ENCODE measurements at places on chromosomes 11 and 22. TPM values are rescaled to one million over a fixed set of nuclear protein-coding genes. Genes with fewer than 3 reads are reported as not detected.

DENND5A gene
- 155 TPM for total RNA-seq

DEFB131B gene
- total RNA-seq: not detected

TSSK2 gene
- not detected for total RNA-seq

APOA1 gene
- not detected for total RNA-seq

MMP27 gene
- not detected for total RNA-seq

C11orf52 gene
- total RNA-seq: 2.7 TPM

HPX gene
- 6.0 TPM for total RNA-seq

DNAJB7 gene
- not detected for total RNA-seq

- no peak for DNase-seq
- H3K4me1 ChIP-seq: no peaks in the 10 kb centered on the region
- no peaks in the 10 kb centered on the region for H3K27me3 ChIP-seq
- no peak overlapping the region for H3K27ac ChIP-seq
- no peak overlapping the region for H3K4me3 ChIP-seq
Observed at GRCh38 chr22:41596776-41597634, 7.4 kb upstream of the PMM1 start.

DNA sequence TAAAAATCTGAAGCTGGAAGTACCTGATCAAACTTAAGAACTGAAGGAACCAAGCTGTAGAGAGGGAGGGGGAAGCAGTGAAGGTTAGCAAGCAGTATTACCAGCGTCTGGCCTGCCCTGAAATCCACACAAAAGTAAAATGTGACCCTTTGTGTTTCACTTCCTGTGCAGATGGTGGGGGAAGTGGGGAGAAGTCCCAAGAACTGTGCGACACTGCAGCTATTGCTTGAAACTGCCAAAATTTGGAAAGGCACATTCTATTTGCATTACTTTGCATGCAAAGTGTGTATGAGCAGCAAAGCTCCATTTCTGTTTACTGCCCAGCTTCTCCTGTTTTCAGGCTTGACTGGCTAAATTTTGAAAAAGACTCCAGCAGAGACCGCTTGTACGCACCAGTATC lies 72.1 kb upstream of the BMAL1 start:
- H3K27ac ChIP-seq: no peak overlapping the region
- no peak for DNase-seq
- no peaks in the 10 kb centered on the region for H3K27me3 ChIP-seq

- no peaks in the 10 kb centered on the region for H3K4me1 ChIP-seq
- no peaks in the 10 kb centered on the region for H3K27me3 ChIP-seq
- H3K4me3 ChIP-seq: no peak overlapping the region
- no peaks in the 10 kb centered on the region for H3K36me3 ChIP-seq
- H3K27ac ChIP-seq: no peak overlapping the region
Observed at GRCh38 chr22:39263626-39264348, 19.0 kb upstream of the PDGFB start.

DNA sequence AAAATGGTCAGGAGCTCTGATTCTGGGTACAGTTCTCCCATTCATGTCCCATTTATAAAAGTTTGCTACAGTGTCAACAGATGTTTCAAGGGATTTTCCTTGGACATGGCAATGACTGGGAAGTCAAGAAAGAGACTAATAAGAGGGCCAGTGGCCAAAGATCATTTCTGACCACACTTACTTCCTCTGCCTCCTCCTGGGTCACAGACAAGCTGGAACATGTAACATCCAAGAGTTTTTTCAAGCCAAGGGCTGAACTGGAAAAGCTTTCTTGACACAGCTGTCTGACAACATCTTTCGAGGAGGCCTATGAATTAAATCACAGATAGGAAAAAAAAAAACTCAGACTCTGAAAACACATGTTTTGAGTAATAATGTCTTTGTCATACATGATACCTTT lies 8.7 kb downstream of the COMMD9 start:
- H3K36me3 ChIP-seq: peaks cover 5% of the 10 kb centered on the region
- no peak overlapping the region for H3K27ac ChIP-seq
- no peak for DNase-seq
- H3K27me3 ChIP-seq: no peaks in the 10 kb centered on the region

- no peaks in the 10 kb centered on the region for H3K4me1 ChIP-seq
- no peaks in the 10 kb centered on the region for H3K36me3 ChIP-seq
- H3K27ac ChIP-seq: no peak overlapping the region
- H3K4me3 ChIP-seq: no peak overlapping the region
Observed at GRCh38 chr11:11081288-11081687, 223.4 kb upstream of the ZBED5 start.

DNA sequence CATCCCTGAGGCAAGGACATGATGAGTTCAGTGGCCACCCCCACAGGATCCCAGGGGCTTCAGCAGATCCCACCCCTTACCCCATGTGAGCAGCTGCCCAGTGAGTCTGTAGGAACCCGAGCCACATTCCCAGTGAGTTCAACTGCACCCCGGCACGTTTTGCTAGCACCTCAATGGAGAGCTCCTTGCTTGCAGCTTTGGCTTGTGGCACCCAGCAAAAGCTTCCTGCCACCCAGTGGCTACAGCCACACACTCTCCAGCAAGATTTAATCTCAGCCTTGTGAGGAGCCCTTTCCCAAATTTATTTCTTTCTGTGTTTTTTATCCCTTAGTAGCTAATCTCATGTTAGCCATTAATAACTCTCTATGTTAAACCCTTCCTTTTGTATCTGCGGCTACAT lies 4.0 kb downstream of the SAA1 start:
- H3K27me3 ChIP-seq: no peaks in the 10 kb centered on the region
- no peaks in the 10 kb centered on the region for H3K4me1 ChIP-seq
- no peak for DNase-seq
- H3K4me3 ChIP-seq: no peak overlapping the region
- peaks cover 3% of the 10 kb centered on the region for H3K36me3 ChIP-seq
- H3K27ac ChIP-seq: no peak overlapping the region

GRCh38 chr11:41047229-41047628 lies 412.2 kb downstream of the LRRC4C start:
- DNase-seq: no peak
- H3K4me3 ChIP-seq: no peak overlapping the region
- H3K4me1 ChIP-seq: no peaks in the 10 kb centered on the region
- H3K27ac ChIP-seq: no peak overlapping the region

DNA sequence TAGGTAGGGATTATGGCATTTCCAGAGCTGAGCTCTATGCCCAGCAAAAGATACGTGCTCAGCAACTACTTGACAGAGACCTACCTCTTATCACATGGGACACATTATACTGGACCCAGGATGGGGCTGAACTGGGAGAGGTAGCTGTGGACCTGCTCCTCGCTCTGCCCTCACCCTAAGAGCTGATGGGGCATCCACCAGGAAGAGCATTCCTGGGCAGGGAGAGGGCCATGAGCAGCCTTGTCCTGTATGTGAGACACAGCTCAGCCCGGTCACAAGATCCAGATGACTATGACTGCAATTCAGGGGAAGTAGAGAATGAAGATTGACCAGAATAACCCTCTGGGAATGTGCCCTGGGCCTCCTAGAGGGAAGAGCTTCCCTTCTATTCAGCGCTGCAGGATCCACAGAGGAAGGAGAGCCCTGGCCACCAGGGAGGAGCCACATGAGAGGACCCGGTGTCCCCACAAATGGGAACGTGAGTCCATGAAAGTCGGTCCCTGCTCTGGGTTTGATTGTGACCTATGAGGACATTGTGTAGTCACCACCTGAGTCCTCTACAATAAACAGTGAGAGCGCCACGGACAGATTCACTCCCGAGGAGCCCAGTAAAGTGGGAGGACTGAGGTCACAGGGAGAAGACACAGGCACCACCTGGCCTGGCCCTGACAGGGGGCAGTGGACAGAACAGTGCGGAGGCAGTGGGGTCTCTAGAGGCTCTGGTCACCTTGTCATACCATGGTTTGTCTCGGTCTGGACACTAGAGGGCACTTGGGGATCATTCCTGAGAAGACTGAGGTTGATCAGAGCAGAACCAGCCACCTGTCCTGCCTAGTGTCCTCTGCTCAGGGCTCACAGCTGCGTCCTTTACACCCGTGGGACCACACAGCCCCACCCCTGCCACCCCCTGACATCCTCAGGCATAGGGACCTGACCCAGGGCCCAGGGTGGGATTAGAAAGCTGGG lies 99.5 kb downstream of the ZNF280B start:
- H3K4me1 ChIP-seq: no peaks in the 10 kb centered on the region
- no peaks in the 10 kb centered on the region for H3K36me3 ChIP-seq
- H3K27me3 ChIP-seq: no peaks in the 10 kb centered on the region
- no peak for DNase-seq
- no peak overlapping the region for H3K4me3 ChIP-seq
- H3K27ac ChIP-seq: no peak overlapping the region

DNA sequence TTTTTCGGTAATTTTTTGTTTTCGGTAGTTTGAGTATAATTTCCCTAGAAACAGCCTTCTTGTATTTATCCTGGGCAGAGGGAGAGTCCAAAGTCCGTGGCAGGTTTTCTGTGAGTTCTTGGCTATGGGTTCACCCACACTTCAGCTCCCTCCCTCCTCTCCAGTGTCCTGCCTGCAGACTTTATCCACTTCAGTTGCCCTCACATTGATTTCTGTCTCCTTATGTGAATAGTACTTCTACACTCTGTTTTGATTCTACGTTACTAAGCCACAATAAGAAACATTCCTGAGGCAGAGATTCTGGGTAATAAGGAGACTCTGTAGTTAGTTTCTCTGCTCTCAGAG lies 868.6 kb downstream of the METTL15 start:
- H3K27ac ChIP-seq: no peak overlapping the region
- H3K4me3 ChIP-seq: no peak overlapping the region
- no peaks in the 10 kb centered on the region for H3K4me1 ChIP-seq
- H3K36me3 ChIP-seq: no peaks in the 10 kb centered on the region
- DNase-seq: no peak

GRCh38 chr11:122703541-122704272 lies 48.2 kb downstream of the UBASH3B start:
- H3K4me1 ChIP-seq: no peaks in the 10 kb centered on the region
- no peaks in the 10 kb centered on the region for H3K36me3 ChIP-seq
- no peak overlapping the region for H3K4me3 ChIP-seq
- H3K27ac ChIP-seq: no peak overlapping the region
- no peak for DNase-seq
- H3K27me3 ChIP-seq: no peaks in the 10 kb centered on the region

DNA sequence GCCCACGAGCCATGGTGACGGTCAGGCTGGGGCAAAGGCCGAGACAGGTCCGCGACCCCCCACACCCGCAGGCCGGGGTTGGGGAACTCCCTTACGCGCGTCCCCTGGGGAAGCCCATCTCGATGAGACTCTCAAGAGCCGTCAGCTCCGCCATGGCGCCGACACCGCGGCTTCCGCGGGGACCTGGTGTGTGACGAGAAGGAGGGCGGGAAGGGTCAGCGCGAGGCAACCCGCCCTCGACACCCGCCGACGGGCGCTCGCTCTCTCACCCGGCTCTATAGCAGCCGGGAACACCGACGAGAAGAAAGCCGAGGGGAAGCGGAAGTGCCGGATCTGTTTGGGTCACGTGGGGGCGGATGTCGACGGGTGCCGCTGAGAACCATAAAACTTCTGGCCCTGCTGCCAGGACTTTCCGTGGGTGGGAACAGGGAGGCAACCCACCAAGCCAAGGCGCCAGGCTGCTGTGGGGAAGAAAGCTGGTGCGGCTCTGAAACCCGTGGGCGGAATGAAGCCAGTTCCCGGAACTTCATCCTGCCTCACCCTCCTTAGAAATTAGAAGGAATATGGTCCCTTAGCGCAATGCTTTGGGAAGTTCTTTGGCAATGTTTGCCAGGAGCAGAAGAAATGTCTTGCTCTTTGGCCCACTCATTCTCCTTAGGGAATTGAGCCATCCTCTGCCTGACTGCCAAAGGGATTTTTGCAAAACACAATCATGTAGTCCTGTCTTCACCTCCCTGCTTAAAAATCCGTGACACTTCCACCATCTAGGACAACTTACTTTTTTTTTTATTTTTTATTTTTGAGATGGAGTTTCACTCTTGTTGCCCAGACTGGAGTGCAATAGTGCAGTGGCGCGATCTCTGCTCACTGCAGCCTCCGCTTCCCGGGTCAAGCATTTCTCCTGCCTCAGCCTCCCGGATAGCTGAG lies at the start of gene UBXN1:
UBXN1 (minus strand) TSS at position 304 of the 927 bp plus-strand sequence; CDS start at position 154, 150 bp downstream.
- H3K36me3 ChIP-seq: no peaks in the 10 kb centered on the region
- no peaks in the 10 kb centered on the region for H3K4me1 ChIP-seq
- H3K4me3 ChIP-seq: peak within 1 kb of the TSS; percentile 87
- peak within 1 kb of the TSS; percentile 68 for H3K27ac ChIP-seq
- peak; percentile 95 for DNase-seq
- H3K27me3 ChIP-seq: no peaks in the 10 kb centered on the region

- no peaks in the 10 kb centered on the region for H3K27me3 ChIP-seq
- peaks cover 4% of the 10 kb centered on the region for H3K4me1 ChIP-seq
- H3K27ac ChIP-seq: peak overlapping the region; percentile 34
- DNase-seq: no peak
- H3K36me3 ChIP-seq: no peaks in the 10 kb centered on the region
- no peak overlapping the region for H3K4me3 ChIP-seq
Observed at GRCh38 chr11:121463689-121464335, 11.0 kb upstream of the SORL1-AS1 start.

DNA sequence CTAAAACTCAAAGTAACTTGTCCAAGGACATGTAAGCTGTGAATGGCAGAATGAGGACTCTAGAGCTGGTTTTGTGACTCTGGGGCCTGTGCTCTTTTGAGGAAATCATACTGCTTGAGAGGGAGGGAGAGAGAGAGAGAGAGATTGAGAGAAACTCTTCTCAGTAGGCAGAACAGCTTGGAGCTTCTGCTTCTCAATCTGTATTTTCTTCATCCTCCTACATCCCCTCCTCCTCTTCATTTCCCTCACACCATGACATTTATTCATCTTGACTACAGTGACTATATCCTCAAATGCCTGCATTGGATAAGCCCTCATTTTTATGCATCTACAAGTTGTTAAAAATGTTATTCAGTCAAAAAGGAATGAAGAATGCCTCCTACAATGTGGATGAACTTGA lies 23.7 kb upstream of the OR10D3 start:
- H3K27ac ChIP-seq: no peak overlapping the region
- no peak overlapping the region for H3K4me3 ChIP-seq

- DNase-seq: no peak
- no peak overlapping the region for H3K27ac ChIP-seq
- H3K4me3 ChIP-seq: peak overlapping the region; percentile 97
- H3K4me1 ChIP-seq: no peaks in the 10 kb centered on the region
- no peaks in the 10 kb centered on the region for H3K27me3 ChIP-seq
- H3K36me3 ChIP-seq: no peaks in the 10 kb centered on the region
Observed at GRCh38 chr11:46845440-46845739, 690 bp downstream of the CKAP5 start.

- no peak overlapping the region for H3K4me3 ChIP-seq
- H3K4me1 ChIP-seq: no peaks in the 10 kb centered on the region
- DNase-seq: no peak
- no peak overlapping the region for H3K27ac ChIP-seq
- no peaks in the 10 kb centered on the region for H3K27me3 ChIP-seq
Observed at GRCh38 chr22:40313007-40313406, 33.3 kb upstream of the ADSL start.

DNA sequence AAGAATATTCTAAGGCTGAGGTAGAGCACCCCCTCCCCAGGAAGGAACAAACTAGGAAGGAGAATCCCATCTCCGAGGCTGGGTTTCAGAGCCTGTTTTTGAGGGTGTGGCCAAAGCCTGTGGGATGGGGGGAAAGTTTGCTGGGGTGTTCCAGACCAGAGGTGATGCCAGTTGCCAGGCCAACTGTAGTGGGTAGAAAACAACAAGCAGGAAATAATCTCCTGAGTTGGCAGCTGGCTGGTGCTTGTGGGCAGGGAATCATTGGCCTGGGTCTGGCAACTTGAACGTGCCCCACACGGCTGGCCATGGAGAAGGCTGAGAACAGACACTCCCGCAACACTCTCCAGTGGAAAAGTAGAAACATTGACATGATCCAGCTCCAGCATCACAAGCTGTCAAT lies 385.6 kb downstream of the ETS1 start:
- DNase-seq: no peak
- no peak overlapping the region for H3K27ac ChIP-seq
- H3K4me3 ChIP-seq: no peak overlapping the region
- peaks cover 2% of the 10 kb centered on the region for H3K27me3 ChIP-seq
- H3K36me3 ChIP-seq: no peaks in the 10 kb centered on the region

All from aorta (tissue), 5 donors.